Urinary bladder (tissue), 4 donors: ENCODE measurements at places on chromosomes 6 and 20. TPM values are rescaled to one million over a fixed set of nuclear protein-coding genes. Genes with fewer than 3 reads are reported as not detected.

Gene EPB41L1
- polyA plus RNA-seq: 32.1 TPM

DNA sequence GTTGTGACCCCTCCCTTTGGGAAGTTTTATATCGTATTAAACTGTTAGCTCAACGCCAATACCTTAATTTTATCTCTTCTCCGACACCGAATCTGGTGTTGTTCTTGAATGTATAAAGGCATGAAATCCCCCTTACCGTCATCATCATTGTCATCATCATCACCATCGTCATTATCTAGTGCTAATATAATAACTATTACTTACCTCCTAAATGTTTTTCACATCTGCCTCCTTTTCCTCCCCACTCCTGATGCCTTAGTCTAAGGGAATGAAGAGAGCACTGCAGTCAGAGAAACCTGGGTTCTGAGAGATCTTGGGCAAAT is 677 bp upstream of the ZBTB24 start:
- DNase-seq: no peak

DNA sequence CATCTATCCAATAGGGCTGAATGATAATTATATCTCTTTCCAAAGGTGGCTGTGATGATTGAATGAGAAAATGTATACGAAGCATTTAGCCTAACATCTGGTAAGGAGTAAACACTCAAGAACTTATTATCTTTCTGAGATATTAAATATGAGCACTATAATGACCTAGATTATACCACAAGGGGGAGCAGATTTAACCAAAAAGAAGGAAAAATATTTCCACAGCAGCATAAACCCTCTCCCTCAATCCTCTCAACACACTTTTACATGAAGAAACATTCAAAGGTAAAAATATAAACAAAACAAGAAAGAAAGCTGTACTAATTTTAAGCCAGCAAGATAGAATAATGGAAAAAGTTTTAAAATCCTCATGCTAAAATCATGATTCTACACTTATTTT is 68.4 kb downstream of the SHPRH start:
- DNase-seq: no peak

DNA sequence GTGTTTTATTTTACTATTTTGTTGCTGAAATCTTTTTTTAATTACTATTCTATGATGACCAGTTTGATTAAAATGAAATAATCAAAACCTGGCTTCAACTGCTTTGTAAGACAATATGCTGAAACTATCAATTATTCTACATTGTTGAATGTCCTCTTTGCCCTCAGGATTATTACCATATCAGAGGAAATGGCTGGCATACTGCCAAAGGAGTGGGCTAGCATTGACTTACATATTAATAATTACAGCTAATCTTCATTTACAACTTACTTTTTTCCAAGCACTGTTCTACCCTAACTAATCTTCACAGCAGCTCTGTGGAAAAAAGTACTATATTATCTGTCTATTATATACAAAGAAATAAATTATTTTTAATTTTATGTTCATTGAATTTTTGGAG is 560.5 kb downstream of the BCKDHB start:
- no peak for DNase-seq

DNA sequence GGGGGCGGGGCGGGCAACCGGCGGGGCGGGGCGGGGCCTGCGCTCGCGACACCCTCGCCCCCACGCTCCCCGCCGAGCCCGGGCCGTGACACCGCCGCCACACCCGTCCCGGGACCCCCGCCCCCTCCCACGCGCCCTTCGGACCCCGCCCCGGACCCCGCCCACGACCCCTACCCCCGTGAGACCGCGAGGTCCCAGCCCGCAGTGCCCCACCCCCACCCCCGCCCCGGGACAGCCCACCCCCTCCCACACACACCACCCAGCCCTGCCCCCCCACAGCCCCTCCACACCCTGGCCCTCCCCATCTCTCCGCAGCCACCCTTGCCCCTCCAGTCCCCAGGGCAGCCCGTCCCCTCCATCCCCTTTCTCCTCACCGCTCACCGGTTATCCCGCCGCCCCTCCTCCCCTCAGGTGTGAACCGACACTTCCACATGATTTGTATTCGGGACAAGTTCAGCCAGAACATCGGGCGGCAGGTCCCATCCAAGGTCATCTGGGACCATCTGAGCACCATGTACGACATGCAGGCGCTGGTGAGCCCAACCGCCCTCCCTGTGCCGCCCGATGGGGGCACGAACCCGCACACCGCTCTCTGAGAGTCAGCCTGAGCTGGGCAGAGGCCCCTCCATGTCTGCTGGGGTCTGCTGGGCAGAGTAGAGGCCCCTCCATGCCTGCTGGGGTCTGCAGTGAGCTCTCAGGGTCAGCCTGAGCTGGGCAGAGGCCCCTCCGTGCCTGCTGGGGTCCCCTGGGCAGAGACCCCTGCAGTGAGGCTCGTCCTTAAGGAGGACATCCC is 622 bp downstream of the MRGBP start:
- DNase-seq: no peak

- DNase-seq: no peak
These were observed 23.3 kb downstream of the MAP7 start for GRCh38 chr6:136526937-136527336.

DNA sequence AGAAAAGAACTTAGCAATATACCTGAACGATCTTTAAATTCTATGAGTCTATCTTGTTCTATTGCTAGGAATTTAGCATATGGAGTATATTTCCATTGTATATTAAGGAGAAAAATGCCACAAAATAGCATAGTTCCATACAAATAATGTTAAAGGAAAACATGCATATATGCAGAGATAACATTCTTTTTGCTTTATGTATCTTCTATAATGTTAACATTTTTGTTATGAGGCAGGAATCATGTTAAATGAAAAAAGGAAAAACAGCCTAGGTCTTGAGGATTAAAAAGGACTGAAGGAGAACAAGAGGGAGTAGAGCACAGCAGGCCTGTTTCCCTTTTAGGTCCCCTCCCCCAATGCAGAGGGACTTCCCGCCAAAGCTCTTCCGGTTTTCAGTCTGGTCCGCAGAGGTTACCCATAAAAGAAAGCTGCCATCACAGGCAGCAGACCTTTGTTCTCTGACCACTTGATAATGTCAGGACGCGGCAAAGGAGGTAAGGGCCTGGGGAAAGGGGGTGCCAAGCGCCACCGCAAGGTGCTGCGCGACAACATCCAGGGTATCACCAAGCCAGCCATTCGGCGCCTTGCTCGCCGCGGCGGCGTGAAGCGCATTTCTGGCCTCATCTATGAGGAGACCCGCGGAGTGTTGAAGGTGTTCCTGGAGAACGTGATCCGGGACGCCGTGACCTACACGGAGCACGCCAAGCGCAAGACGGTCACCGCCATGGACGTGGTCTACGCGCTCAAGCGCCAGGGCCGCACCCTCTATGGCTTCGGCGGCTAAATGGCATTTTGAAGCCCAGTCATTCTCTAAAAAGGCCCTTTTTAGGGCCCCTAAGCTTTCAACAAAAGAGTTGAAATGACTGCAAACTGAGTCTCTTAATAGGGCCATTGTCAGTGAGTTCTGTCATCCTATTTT is 108.4 kb upstream of the PRSS16 start:
- DNase-seq: peak; percentile 73

DNA sequence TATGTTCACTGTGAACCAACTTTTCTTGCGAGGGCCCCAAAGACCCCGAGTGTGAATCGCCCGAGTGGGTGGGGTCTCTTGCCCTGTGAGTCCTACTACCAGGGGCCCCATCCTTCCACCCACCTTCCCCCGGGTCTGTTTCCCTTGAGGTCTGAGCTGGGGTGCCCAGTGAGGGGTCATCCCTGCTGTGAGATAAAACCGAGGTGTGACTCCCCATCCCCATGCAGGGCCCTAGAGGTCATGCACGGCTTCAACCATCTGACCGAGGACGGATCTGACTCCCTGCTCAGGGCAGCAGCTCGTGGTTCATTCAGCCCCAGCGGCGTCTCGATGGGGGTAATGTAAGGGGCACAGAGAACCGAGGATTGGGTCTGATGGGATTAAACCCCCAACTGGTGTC is 103.1 kb upstream of the SULF2 start:
- no peak for DNase-seq

- no peak for DNase-seq
These were observed 9.9 kb downstream of the NRN1 start for GRCh38 chr6:5996714-5997419.

Gene ABHD16B
- 0.68 TPM for polyA plus RNA-seq

GRCh38 chr6:82570083-82570482 is 206.5 kb downstream of the TPBG start:
- no peak for DNase-seq

DNA sequence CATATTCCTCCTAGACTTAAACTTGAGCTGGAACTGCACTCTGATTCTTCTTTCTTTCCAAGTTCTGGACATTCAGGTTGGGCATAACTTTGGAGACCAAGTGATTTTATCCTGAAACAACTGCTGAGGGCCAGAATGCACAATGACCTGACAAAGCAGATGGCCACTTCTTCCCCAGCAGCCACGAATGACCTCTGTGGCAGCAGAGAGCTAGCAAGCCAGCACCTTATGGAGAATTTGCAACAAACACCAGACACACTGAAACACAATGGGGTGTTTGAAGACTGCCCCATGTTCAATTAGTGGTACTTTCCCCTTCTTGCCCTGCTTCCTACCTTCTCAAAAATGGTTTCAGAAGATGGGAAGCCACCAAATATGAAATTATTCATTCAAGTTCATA is 4.2 kb upstream of the TENT5A start:
- DNase-seq: no peak

DNA sequence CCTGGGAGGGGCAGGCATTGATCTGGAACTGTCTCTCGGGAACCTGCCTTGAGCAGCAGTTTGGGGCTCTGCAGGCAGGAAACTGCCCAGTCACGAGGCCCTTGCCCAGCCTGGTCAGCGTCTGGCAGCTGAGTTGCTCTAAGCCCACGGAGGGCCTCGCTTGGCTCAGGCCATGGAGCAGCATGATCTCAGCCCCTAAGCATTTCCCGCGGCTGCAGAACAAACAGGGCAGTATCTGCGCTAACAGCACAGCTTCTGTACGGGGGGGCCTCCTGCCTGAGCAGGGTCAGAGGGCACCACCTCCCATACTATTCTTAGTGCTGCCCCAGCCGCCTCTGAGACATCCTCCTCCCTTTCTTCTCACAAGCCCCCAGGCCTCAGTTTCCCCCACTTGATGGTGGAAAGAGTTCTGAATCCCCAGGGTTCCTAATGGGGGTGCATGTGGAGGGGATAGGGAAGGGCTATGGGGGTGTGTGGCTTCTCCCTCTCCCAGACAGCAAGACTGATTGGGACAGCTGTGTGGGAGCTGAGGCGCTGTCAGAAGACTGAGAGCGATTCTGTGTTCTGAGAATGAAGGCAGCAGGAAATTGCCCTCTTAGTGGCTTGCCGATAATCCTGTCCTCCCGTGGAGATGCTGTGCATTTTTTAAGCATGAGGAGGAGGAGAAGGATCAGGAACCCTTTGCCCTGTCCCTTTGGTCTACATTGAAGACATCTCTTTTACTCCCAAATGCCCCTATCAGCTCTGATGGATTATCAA is 46.4 kb downstream of the MOCS1 start:
- no peak for DNase-seq

Gene VSX1
- 0.05 TPM for polyA plus RNA-seq

GRCh38 chr20:45361793-45362192 is 1.2 kb upstream of the SYS1 start:
- no peak for DNase-seq

Gene VNN1
- 0.68 TPM for polyA plus RNA-seq

DNA sequence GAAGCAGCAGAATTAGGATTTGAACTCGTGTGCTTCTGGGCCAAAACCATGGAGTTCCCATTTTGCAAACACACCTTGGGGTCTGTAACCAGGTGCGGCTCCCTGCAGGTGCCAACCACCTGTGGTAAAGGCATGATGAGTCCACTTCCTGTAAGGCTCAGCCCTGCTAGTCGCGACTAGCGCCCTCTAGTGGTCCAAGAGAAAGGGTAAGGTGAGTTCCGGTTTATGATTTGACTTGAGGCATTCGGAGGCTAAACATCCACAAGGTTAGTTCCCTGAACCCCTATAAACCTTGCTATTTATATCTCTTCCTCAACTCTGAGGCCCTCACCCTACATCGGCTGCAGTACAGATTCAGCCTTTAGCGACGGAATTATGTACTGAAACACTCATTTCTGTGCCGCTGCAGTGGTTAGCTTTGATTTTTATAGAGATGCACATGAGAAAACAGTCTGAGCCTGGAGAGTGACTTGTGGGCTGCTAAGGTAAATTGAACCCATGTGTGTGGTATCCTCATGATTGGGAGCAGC is 173.4 kb downstream of the PLCB1 start:
- DNase-seq: no peak
